ENCODE measurements at places on chromosomes 12 and 14.
A peak's percentile ranks its signal among the peaks of the same experiment; 100 is the strongest.

GRCh38 chr14:61080591-61081010 lies 99.6 kb downstream of the SLC38A6 start:
- no peak for DNase-seq

DNA sequence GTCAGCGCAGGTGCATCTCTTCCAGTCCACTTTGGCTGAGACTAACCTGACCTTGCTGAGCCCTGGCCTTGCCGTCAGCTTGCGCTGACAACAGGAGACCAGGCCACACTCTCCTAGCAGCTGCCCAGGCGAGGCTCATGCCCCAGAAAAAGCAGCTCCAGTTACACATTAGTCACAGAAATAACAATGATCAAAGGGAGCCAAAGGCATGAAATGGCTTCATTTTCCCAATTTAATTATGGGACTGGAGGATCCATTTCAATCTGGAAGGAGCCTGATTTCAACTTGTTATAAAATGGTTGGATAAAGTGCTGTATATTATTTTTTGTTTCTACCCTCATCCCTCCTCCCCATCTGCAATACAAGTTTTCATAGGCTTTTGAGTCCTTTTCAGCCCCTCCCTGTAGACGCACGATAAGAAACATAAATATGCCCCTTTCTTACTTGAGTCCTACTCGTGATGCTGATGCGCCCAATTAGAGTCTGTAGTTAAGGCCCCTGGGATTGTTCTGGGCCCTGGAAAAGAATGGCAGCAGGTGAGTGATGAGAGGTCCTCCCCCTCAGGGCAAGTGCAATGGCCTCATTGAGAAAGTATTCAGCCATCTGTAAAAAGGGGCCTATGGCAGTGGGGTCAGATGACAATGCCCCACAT lies 376.0 kb downstream of the C12orf75 start:
- DNase-seq: no peak

DNA sequence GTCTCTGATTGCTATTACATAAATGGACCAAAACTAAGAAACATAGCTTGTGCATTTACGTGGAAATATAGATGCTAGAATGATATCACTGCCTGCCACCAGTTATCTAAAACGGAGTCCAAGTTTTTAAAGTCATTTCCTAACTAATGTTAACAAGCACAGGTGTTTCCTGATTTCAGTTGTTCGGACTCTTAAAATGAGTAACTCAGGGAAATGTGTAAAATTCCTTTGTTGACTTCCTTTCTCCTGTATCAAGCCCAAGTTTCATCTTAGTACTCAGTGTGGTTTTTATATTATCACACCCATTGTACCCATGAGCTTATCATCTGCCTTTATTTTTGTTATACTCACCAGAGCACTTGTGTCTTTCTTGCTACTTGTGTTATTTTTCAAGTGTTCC lies 13.2 kb upstream of the PRKCH start:
- DNase-seq: no peak

- DNase-seq: no peak
Measured at GRCh38 chr12:13799574-13799973, 181.8 kb downstream of the GRIN2B start.

DNA sequence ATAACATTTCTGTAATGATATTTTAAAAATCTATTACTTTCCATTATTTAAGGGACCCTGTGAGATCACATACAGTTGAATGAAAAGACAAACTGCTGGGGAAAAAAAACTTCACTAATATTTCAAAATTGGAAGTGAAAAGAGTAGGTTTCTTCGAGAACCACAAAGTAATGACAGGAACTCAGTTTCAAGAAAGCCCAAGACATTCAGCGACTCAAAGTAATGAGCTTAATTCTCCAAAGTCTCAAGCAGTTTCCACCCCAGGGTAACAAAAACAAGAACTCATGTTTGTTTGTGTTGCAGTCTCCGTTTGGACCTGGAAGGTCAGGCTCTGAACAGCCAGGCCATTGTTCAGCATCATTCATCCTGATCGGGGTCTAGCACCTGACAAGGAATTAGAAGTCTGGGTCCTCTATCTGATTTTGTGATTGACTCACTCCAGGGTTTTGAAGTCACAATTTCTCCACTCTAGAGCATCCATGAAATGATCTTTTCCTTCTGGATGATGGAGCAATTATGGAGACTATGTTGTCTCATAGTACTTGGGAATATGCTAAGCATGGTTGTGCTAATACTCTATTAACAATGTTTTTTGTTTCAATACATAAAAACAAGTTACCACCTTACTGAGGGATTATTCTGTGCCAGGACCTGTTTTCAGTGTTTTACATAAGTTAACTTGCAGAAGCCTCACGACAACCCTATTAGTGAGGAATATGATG lies 126.9 kb downstream of the SLC25A21 start:
- no peak for DNase-seq

DNA sequence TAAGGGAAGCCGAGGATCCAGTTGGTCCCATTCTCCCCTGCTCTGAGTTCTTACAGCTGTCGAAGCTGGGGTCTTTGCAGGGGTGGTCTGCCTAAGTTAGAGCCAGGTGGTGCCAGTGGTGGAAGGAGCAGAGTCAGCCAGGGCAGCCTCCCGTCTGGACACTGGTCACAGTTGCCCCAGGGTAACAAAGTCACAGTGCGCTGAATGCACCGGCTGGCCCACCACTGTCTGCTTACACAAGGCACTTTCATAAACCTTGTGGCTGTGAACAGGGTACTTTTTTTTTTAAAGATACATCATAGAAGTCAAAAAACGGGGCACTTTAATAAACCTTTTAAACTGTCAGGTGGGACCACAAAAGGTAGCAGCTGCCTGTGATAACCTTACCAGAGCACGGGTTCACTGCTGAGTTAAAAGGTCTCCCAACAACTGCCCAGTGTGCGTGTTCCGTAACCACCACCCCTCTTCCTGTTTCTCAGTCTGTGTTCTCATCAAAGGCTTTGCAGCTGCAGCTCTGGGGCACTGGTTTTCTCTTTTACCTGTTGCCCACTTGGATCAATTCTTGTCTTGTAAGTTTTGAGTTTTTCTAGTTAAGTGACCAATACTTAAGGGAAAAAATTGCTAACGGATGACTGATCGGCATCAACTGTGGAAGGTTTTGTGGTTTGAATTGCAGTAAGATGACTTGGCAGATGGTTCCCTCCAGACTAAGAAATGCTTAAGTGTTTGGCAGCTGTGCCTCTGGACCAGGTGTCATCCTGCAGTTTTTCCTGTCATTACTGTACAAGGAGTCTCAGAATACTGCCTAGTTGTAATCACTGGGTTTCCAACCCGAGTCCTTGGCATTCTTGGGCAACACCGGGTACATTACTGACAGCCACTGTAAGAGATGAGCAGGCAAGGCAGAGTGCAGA lies 55.9 kb downstream of the DYNC1H1 start:
- DNase-seq: peak; percentile 14

DNA sequence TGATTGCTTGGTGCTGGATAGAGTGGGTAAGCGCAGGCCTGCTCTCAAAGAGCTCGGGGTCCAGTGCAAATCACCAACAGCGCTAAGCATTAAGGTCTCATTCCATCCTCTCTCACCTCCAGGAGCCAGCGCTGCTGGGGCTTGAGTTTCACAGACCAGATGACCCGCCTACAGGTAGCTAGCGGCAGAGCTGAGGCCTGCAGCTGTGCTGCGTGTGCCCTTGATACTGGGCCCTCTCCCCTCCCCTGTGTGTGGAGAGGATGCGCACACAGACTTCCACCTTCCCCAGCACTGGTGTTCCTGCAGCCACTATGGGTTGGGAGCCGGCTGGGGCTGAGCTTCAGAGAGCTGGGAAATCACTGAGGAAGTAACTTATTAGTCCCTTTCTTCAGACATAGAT lies 149.9 kb downstream of the CALM1 start:
- DNase-seq: no peak

DNA sequence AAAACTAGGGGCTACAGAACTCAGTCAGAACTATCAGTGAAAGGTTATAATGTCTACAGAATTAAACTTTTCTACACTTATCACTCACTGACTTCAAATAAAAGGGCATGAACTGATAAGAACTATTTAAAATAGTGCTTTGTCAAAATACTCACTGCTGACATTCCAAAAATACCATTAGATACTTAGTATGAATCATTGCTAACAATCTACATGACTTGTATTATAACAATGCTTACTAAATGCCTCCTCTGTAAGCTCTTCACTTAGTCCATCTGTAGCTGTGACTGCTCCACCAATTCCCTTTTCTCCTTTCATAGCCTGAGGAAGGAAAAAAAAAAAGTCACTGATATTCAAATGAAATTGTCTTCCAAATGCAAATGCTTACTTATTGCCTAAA lies 17.0 kb downstream of the NFYB start:
- no peak for DNase-seq

GRCh38 chr14:72904840-72905561 lies 11.1 kb upstream of the DPF3 start:
- peak; percentile 34 for DNase-seq

GRCh38 chr12:112870267-112870980 lies 36.3 kb upstream of the OAS1 start:
- DNase-seq: no peak

GRCh38 chr12:108505129-108505528 lies 9.9 kb upstream of the FICD start:
- no peak for DNase-seq

DNA sequence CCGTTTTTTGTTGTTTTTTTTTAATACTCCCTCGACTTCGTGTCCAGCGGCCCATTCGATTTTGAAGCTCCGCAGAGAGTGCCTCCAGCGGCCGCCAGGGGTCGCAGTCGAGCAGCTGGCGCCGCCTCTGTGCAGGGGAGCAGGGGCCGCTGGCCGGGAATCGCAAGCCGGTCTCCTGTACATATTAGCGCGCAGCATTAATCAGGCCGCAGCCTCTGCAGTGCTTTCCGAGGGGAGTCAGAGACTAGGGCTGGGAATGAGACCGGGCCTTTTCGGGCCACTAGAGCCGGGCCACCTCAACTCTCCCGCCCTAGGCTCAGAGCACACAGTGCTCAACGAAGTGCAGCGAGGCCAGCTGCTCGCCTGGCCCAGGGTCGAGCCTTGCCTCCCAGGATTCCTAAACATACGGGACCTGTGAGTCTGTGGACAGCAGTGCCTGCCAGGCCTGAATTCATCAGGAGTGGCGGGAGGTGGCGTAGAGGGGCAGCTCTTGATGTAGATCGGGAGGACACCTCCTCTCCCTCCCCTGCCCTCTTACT lies 81.8 kb downstream of the EMP1 start:
- DNase-seq: peak; percentile 53

GRCh38 chr12:39553476-39553875 lies 66.1 kb downstream of the ABCD2 start:
- DNase-seq: no peak

- DNase-seq: no peak
Measured at GRCh38 chr12:48004053-48004941, at the start of gene COL2A1. TSS of gene COL2A1 (minus strand) at chr12:48004476. CDS start at chr12:48004321, 155 bp downstream.

- no peak for DNase-seq
Measured at GRCh38 chr12:65634626-65635331, 189.5 kb upstream of the HMGA2 start.

DNA sequence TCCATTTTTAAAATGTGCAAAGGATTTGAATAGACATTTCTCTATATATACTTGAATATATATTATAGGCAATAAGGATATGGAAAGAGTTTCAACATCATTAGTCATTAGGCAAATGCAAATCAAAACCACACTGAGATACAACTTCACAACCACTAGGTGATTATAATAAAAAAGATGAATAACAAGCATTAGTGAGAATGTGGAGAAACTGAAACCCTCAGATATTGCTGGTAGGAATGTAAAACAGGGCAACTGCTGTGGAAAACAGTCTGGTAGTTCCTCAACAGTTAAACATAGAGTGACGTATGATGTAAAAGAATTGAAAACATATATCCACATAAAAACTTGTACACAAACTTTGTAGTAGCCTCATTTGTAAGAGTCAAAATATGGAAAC lies 11.7 kb upstream of the BATF start:
- no peak for DNase-seq

DNA sequence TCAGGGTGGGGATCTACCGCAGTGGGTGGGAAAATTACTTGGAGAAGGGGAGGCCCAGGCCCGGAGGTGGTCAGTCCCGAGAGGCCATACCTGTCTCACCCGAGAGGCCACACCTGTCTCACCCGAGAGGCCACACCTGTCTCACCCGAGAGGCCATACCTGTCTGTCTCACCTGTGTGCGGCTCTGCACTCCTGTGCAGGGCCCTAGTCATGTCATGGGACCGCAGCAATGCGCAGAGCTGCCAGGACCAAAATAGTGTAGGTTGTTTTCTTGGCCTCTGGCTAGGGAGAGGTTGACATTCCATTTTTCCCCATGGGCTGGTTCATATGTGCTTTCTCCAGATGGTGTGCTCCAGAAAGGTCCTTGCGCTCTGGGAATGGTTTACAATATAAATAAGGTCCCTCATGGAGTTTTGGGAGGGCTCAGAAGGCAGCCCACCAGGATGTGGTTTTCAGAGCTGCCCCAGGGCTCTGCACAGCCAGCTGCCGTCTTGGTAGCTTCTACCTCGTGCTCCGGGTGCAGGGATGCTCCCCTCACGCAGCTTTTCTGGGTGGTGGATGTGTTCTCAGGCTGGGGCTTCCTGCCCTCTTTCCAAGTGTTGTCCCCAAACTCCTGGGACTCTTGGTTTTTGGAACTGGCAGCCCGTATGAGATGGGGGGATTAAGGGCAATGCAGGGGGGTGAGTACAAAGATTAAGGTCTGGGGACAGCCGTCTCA lies 58.2 kb downstream of the CACNA1C start:
- no peak for DNase-seq

GRCh38 chr12:9387450-9387849 lies 179.3 kb upstream of the PZP start:
- DNase-seq: no peak

DNA sequence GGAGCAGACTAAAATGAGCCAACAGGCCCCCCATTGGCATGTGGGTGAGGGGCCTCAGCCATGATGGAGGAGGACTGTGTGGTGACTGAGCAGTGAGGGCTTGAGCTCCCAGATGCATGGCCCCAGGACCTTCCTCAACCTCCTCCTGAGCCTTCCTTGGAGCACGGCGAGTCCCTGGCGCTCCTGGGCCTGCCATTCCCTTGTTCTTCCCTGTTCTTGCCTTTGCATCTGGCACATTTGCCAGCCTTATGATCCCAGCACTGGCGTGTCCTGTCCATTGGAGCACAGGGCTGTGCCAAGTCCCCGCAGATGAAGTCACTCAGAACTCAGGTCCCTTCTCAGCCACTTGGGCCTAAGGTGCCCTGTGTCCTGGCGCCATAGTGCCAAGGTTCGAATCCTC lies 40.3 kb upstream of the MEG3 start:
- no peak for DNase-seq

DNA sequence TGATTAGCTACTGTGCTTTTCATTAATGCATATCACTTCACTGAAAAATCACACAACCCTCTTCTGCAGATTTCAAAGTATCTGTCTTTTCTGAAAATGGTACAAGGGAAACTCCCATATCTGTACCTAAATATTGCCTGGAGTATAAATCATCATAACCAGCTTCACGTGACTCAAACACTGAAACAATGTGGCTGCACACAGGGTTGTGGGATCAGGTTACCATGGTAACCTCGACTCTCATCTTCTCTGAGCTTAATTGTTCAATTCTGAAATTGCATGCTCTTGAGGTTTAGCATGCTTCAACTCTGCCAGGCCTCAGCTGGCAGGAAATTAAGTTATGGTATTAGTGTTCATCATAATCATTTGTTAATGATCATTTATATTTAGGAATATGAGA lies 77.5 kb upstream of the CPSF6 start:
- no peak for DNase-seq

GRCh38 chr14:61088081-61088480 lies 107.0 kb downstream of the SLC38A6 start:
- DNase-seq: no peak

- no peak for DNase-seq
Measured at GRCh38 chr12:109310247-109311125, 1.4 kb upstream of the FOXN4 start.

GRCh38 chr14:101226603-101227425 lies 323.3 kb upstream of the RTL1 start:
- DNase-seq: no peak

Measured in stimulated activated CD8-positive, alpha-beta memory T cell treated with anti-CD3 and anti-CD28 coated beads, Interleukin-4, amount 100 ng/mL, for 24 hours (primary cell).